Sigmoid colon (tissue), 7 donors: ENCODE measurements at places on chromosomes 12 and 14. TPM values are rescaled to one million over a fixed set of nuclear protein-coding genes. Genes with fewer than 3 reads are reported as not detected.

DNA sequence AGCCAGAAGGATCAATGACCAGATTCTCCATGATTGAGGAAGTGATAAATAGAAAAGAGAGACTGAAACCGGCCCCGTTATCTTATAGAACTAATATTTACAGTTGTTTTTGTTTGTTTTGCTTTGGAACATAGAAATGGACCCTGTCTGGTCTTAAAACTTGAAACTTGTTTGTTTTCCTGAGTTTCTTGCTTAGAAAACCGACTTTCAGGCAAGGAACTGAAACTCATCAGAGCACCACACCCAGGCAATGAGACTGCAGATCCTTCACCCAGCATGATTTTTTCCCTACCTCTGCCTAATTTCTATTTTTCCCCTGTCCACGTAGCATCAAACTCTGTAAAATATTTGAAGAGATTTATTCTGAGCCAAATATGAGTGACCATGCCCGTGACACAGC, 10.6 kb upstream of the CLEC12A start:
- H3K27ac ChIP-seq = no peak overlapping the region
- no peaks in the 10 kb centered on the region for H3K36me3 ChIP-seq
- no peaks in the 10 kb centered on the region for H3K4me1 ChIP-seq
- H3K27me3 ChIP-seq = no peaks in the 10 kb centered on the region

Gene SERPINA10
- not detected for total RNA-seq

DNA sequence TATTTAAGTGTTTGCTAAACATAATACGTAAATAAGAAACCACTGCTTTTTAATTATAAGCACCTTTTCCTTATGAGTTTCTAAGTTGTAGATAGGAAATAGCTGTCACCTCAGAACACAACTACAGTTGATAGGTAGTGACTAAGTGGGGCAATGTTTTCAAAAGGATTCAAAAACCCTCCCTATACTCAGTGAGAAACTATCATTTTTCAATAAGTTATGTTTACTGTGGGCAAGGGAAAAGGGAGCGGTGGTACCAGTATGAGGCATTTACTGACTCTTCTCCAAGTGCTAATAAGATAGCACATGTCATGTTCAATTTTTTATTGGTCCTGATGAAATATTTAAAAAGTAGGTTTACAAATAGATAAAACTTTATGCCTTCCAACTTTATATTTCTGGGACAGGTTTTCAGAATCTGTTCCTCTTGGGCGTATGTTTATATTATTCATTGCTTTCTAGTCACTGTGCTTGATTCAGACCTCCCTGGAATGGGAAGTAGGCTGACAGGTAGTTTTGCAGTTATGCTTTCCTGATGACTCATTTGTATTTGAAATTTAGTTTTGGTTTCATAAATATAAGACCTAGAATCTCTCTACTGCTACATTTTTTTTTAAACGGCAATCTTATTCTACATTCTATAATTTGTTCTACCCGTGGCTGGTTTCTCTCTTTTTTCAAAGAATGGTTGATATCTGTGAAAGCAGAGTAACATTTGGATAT, 153.1 kb downstream of the TMEM117 start:
- H3K4me1 ChIP-seq = peaks cover 7% of the 10 kb centered on the region
- no peak overlapping the region for H3K4me3 ChIP-seq
- H3K27me3 ChIP-seq = no peaks in the 10 kb centered on the region
- no peak for DNase-seq
- no peaks in the 10 kb centered on the region for H3K36me3 ChIP-seq
- H3K27ac ChIP-seq = no peak overlapping the region

GRCh38 chr14:89700801-89701200, 253.7 kb downstream of the EFCAB11 start:
- H3K27ac ChIP-seq = peak overlapping the region; percentile 54
- H3K27me3 ChIP-seq = no peaks in the 10 kb centered on the region
- no peak for DNase-seq
- no peaks in the 10 kb centered on the region for H3K4me1 ChIP-seq
- H3K36me3 ChIP-seq = no peaks in the 10 kb centered on the region
- H3K4me3 ChIP-seq = peak overlapping the region; percentile 55

Gene TPPP2
- not detected for total RNA-seq

DNA sequence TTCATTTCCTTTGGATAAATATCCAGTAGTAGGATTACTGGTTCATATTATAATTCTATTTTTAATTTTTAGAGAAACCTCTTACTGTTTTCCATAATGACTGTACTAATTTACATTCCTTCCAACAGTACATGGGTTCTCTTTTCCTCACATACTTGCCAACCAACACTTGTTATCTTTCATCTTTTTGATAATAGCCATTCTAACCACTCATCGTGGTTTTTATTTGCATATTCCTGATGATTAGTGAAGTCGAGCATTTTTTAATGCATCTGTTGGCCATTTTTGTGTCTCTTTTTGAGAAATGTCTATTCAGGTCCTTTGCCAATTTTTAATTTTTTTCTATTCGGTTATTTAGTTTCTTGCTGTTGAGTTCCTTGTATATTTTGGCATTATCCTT, 457.7 kb upstream of the PDE3A start:
- H3K36me3 ChIP-seq = no peaks in the 10 kb centered on the region
- H3K4me1 ChIP-seq = peaks cover 17% of the 10 kb centered on the region
- no peak for DNase-seq
- no peaks in the 10 kb centered on the region for H3K27me3 ChIP-seq
- no peak overlapping the region for H3K4me3 ChIP-seq
- H3K27ac ChIP-seq = no peak overlapping the region

Gene IFI27
- total RNA-seq = 25.2 TPM
